Upper lobe of left lung (tissue), 6 donors: ENCODE measurements at places on chromosomes 12 and 14. TPM values are rescaled to one million over a fixed set of nuclear protein-coding genes. Genes with fewer than 3 reads are reported as not detected.

DNA sequence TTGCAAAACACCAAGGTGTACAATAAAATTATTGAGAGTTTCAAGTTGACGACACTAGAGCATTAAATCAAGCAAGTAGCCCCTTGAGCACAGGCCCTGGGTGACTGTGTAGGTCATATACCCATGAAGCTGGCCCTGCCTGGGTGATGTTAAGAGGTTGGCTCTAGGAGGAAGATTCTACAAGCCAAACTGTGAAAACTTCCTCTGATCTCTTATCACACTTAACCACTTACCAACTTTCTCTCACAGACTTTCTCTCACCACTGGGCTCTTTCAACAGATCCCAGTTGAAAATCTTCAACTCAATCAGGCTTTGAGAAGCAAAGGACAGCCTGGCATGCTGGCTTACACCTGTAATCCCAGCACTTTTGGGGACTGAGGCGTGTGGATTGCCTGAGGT, 186.9 kb upstream of the BTG1 start:
- no peaks in the 10 kb centered on the region for H3K36me3 ChIP-seq
- DNase-seq, result no peak
- no peak overlapping the region for H3K27ac ChIP-seq
- H3K4me3 ChIP-seq, result no peak overlapping the region
- H3K4me1 ChIP-seq, result no peaks in the 10 kb centered on the region

GRCh38 chr12:113855998-113856397, 110.1 kb downstream of the RBM19 start:
- H3K36me3 ChIP-seq, result peaks cover 16% of the 10 kb centered on the region
- H3K4me3 ChIP-seq, result no peak overlapping the region
- no peaks in the 10 kb centered on the region for H3K4me1 ChIP-seq
- H3K27ac ChIP-seq, result no peak overlapping the region

The CLEC6A gene
- 0.98 TPM for total RNA-seq

GRCh38 chr12:121535150-121536053, 45.4 kb downstream of the KDM2B start:
- H3K4me3 ChIP-seq, result peak overlapping the region; percentile 28
- H3K4me1 ChIP-seq, result peaks cover 68% of the 10 kb centered on the region
- no peaks in the 10 kb centered on the region for H3K27me3 ChIP-seq

The DPPA3 gene
- total RNA-seq, result not detected

The BCL11B gene
- 1.5 TPM for total RNA-seq
